ENCODE measurements at places on chromosomes 6 and 20. TPM values are rescaled to one million over a fixed set of nuclear protein-coding genes. Genes with fewer than 3 reads are reported as not detected.
A peak's percentile ranks its signal among the peaks of the same experiment; 100 is the strongest.

DNA sequence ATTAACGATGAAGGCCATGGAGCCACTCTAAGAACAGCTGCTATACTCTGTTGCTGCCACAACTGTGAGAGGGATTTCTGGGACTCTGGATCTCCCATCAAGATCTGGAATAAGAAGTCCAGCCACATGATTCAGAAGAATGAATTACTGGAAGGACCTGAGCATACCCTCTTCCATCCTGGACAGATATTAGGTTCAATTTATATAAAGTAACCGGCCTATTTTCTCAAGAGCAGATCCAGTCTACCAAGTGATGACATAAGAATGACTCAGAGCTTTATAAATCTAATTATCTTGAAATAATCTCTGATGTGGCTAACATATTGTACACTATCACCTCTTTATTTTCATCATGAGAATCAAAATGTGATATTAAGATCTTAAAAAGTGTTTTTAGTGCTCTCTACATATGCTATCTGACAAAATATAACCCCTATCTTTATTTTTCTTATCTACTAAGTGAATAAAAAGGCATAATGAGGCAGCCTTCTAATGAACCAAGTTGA lies 45.1 kb downstream of the COL9A1 start:
- no peak for DNase-seq

DNA sequence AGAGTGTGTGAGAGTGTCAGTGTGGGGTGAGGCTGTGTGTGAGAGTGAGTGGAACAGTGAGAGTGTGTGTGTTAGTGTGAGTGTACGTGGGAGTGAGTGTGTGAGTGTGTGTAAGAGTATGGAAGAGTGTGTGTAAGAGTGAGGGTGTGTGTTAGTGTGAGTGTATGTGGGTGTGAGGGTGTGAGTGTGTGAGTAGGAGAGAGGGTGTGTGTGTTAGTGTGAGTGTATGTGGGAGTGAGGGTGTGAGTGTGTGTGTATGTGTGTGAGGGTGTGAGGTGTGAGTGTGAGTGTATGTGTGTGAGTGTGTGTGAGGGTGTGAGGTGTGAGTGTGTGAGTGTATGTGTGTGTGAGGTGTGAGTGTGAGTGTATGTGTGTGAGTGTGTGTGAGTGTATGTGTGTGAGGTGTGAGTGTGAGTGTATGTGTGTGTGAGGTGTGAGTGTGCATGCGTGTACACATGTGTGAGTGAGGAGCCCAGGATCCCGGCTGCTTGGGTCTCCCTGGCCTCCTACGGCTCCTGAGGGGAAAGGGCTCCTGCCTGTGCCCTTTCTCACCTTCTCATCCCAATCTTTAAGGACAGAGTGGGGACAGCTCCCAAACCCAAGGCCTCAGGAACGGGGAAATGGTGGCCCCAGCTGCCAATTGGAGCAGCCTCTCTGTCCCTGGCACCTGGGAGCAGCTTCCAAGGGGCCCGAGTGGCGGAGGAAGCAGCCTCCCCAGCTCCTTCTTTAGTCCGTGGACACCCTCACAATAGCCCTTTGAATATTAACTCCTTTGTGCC lies 100.2 kb downstream of the PSMB1 start:
- no peak for DNase-seq

- DNase-seq = no peak
Observed at GRCh38 chr6:56984361-56984760, 29.5 kb downstream of the BEND6 start.

- peak; percentile 51 for DNase-seq
Observed at GRCh38 chr6:97133067-97133466, 149.9 kb downstream of the MMS22L start.

MUCL3 gene
- not detected for total RNA-seq

CD93 gene
- 129 TPM for total RNA-seq

DNA sequence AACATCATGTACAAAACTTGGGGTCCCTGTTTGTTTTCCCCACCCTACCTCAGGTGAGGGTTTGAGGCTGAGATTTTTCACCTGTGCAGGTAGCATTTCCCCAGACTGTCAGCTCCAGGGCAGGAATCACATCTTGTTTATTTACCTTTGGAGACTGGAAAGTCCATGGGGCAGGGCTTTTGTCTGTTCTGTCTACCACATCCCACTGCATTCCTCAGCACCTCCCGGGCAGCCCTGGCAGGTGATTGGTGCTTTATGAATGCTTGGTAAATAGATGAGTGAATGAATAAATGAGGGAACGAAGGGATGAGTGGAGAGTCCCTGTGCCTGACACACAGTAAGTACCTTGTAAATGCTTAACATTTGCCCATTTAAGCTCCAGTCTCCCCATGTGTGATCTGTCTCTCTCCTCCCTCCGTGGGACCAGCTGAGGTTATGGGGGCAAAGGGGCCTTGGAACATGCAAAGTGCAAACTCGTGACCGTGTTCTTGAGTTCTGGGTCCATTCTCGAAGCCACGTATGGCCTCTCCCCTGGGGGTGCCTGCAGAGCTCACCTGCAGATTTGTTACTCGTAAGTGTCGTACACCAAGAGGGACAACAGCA lies 69.7 kb upstream of the PMEPA1 start:
- DNase-seq = no peak

- no peak for DNase-seq
Observed at GRCh38 chr6:98827295-98828159, 6.8 kb upstream of the POU3F2 start.

GRCh38 chr6:48883116-48883515 lies 579.9 kb downstream of the MMUT start:
- DNase-seq = peak; percentile 23

IL20RA gene
- total RNA-seq = 0.40 TPM

- DNase-seq = no peak
Observed at GRCh38 chr20:4216142-4216735, 200.9 kb upstream of the RNF24 start.

DSE gene
- total RNA-seq = 8.7 TPM

KIAA1755 gene
- total RNA-seq = not detected

DNA sequence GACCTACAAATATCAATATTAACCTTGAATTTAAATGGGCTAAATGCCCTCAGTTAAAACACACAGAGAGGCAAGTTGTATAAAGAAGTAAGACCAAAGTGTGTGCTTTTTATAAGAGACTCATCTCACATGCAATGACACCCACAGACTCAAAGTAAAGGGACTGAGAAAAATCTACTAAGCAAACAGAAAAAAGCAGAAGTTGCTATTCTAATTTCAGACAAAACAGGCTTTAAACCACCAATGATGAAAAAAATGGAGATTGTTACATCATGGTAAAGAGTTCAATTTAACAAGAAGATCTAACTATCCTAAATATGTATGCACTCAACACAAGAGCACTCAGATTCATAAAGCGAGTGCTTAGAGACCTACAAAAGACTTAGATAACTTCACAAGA lies 741.9 kb upstream of the MARCKS start:
- DNase-seq = no peak

TFAP2C gene
- total RNA-seq = not detected

DNA sequence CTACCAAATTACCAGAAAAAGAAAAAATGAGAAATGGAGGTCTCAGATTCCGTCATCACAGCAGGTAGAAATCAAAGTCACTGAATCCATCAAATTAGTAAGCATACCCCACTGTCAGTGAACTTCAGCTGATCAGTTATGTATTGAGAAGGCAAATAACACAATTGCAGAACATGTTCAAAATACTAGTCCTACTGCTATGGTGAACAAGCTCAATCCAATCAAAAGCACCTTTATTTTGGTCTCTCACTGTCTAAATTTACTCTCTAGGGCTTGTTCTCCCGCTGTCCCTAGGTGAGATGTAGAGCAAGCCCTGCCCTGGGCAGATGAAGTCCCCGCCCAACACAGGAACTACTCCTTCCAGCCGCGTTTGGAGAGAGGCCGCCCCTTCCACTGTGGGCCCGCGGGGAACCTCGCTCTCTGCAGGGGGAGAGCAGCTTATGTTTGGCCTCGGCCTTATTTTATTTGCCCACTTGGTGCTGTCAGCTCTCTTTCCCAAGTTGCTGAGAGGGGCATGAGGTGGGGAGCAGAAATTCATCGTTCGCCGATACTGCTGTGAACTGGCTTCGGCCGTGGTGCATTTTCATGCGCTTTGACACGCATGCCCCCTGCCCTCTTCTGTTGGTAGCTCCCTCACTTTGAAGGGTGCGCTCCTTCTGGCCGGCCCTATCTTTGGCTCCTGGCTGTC lies 14.3 kb upstream of the MAP1LC3A start:
- no peak for DNase-seq

SLC17A2 gene
- total RNA-seq = not detected

- DNase-seq = no peak
Observed at GRCh38 chr20:58576603-58576970, 61.4 kb upstream of the APCDD1L start.

Measured in lung microvascular endothelial cell (primary cell).